ENCODE measurements at places on chromosomes 12 and 14.

- DNase-seq, result no peak
Measured at GRCh38 chr12:124082012-124082411, 109.0 kb downstream of the ZNF664 start.

DNA sequence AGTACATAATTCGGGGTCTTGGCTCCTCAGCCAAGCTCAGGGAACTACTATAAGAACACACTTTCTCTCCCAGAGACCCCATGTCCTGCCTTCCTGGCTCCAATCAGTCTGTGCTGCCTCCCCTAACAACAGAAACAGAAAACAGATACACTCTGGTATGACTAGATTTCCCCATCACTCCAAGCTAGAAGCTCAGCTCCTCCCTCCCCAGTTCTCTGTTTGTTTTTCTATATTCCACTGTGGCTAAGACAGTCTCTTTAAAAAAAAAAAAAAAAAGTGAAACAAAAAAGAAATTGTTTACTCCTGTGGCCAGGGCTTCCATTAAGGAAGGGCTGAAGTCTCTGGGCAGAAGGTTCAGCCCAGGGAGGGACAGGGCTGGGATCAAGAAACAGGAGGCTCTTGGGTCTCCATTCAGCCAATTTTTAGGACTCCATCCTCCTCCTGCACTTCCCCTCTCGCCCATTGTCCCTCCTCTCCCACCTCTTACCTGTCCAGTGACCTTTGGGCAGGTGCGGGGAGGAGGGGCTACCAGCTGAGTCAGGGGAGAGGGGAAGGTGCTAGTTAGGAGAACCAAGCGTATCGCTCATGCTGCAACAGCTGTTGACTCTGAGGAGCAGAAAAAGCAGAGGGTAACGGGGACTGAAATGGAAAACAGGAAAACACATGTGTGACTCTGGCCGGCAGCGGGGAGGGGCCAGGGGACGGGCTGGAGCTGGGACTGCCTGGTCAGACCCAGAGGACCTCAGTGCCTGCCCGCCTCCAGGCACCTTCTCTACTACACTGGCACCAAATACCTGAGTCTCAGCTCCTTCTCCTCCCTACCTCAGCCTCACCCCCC, 4.1 kb upstream of the SLC7A7 start:
- DNase-seq, result no peak

- no peak for DNase-seq
Measured at GRCh38 chr14:50479041-50479440, 53.3 kb downstream of the MAP4K5 start.

DNA sequence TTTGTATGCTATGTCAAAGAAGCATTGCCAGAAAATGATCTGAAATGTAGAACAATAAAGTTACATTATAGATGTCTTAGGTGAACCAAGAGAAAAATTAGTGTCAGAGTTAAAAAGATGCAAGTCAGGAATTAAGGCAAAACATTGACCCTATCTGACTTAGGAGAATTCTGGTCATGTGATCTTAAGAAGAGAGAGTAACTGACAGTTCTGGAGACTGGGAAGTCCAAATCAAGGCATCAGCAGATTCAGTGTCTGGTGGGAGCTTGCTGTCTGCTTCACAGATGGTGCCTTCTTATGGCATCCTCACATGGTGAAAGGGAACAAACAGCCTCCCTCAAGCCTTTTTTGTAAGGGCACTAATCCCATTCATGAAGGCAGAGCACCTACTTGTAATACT, 42.8 kb downstream of the BICD1 start:
- no peak for DNase-seq

DNA sequence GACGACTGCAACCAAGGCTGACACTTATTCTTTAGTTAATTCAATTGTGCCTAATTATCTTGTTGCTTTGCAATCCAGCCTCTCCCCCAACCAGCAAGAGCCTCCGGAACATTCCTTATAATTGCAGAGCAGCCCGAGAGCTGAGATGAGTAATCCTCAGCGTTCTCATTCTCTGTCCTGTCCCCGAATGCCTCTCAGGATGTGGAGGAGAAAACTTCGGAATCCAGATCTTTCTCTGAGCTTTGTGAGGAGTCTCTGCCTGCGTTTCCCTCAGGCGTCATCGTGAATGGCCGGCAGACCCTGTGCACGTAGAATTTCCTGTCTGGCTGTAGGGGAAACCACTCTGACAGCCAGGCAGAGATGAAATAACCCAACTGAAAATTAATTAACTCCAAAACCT, 160.5 kb upstream of the DIO3 start:
- no peak for DNase-seq

- no peak for DNase-seq
Measured at GRCh38 chr14:24959791-24960331, 90.1 kb downstream of the STXBP6 start.

DNA sequence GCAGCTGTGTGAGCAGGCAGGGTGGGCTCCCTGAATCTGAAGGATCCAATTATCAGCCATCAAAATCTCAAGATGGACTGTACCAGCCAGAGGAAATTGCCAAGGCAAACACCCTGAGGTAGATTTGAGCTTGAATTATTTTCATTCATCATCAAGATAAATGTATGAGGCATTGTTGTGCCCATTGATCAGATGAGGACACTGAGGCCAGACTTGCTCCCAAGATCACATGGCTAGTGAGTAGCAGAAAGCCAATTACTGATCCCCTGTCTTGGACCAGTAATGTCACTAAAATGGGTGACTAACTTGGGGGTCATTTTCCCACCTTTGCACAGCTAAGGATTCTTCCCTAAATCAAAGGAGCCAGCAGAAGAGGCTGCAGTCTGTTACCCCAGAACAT, 20.9 kb upstream of the CMKLR1 start:
- DNase-seq, result no peak

GRCh38 chr12:27237790-27238771, 6.0 kb upstream of the STK38L start:
- no peak for DNase-seq

DNA sequence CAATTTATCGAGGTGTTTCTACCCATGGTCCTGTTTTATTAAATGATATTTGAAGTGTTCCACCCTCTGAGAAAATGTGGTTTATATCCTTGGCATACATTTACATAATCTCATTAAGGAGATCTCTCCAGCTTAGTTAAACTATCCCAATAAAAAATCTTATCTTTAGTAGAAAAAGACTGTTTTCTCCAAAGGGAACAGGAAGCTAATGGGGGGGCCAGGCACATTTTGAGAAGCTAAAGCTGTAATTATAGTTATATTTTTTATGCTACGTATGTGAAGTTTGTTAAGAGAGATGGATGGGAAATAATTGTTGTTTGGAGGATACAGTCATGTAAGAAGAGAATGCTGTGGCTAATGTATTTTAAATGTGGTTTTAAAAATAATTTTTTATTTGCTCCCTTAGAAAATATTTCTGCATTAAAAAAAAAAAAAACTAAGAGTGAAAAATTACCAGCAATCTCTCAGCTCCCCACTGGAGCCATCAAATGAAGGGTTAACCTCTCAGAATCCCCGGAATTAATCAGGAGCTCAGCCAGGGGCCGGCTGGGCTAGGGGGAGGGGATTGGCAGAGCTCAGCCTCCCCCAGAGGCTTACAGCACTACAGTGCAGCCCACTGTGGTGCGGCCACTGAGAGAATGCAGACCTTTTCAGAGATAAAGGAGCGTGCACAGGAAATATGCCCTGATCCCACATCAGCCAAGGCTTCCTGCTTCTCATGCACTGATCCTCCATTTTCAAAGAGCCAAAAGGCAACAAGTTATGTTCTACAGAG, 185.8 kb downstream of the EGLN3 start:
- DNase-seq, result peak; percentile 69

DNA sequence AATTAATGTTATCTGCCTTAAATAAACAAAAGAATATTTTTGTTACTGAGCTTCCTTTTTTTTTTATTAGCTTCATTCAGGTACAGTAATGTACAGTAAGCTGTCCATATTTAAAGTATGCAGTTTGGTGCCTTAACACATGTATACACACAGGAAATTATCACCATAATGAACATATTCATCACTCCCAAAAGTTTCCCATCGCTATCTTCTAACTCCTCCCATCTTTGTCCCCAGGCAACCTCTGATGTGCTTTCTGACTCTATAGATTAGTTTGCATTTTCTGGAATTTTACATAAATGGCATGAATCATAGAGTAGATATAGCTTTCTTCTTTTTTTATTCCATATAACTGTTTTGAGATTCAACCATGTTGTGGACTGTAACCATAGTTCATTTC, 193.0 kb downstream of the TRHDE start:
- DNase-seq, result no peak

DNA sequence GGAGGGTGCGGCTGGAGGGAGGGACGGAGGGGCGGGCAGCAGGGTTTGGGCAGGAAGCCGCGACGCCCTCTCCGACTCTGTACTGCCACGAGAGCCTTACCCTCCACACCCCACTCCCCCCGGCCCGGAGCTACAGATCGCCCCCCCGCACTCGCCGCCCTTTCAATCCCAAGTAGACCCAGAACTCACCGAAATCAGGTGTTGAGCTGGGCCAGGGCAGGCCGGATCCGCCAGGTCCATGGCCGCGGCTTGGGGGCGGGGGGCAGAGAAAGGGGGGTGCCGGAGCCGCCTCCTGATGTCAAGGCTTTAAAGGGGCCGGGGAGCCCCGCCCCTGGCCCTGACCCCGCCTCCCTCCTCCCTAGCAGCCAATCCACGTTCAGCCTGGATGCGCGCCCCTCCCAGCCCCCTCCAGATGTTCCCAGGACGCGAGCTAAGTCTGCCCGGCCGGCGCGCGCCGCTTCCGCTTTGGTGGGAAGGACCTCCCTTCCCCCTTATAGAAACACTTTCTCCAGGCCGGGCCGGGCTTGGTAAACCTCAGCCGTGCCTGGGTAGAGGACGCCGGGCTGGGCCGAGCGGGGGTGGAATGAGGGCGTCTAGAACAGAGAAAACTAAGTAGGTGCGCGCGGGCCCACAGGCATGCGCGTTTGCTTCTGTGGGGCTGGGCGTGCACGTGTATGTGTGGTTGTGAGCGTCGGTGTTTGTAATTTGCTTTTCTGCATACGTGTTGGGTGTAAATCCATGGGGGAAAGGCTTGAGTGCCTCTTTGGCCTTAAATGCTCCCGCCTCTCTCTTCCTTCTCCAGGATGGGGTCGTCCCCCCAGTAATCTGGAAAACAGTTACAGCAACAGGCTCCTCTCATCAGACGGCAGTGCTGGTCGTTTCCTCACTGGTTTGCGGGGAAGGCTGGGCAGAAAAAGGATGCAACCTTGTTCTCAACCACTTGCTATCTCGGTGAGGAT, at the start of gene NCKAP5L:
Gene NCKAP5L, minus strand, starts transcription at position 281 of the 959 bp plus-strand sequence. CDS start 24,369 bp downstream, outside the sequence.
- DNase-seq, result peak; percentile 99

DNA sequence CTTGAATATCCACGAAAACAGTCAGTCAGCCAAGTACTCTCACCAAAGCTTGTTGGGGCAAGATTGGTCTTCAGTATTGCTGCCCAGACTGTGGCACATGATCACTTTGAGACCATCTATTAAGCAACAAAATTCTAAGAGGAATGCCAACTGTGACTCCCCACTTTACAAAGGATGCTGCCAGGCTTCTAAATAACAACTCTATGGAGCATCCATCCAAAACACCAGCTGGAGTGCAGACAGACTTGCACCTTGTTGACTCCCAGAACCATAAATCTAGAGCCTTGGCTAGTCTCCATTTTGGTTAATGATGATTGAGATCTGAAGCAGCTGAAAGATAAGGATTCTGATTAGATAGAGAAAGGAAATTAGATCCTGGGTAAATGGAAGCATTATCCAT, 132.8 kb downstream of the DIO2 start:
- no peak for DNase-seq

DNA sequence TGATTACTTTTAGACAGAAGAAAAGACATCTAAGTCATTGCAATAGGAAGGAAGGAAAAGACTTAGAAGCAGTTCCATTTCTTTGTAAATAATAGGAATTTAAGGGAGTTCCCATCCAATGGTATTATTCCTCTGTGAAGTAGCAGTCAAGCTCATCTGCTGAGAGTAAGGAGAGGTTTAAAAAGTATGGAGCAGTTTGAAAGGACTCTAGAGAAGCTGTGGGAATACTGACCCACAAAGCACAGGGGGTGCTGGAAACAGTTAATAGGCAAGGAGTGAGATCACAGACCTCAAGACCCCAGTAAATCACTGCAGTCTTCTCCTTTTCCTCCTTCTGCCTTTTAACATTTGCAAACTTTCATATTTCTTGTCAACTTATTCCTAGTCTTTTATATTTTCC, 428.5 kb downstream of the ADAMTS20 start:
- no peak for DNase-seq

DNA sequence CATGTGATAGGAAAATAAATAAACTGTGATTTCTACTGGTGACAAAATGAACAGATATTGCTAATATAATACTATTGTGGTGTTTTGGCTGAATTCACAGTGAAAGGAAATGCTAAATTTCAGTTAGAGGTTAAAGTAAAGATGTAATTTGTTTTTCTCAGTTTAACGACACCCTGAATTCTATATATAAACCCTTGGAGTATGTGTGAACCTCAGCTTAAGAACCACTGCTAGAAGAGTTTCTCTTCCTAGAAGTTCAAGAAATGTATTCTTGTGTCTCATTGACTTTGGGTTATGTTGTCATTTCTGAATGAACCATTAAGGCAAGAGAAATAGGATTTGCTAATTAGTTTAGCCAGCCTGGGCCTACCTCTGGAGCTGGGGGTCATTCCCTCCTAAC, 8.2 kb downstream of the FBXO34 start:
- no peak for DNase-seq

GRCh38 chr12:110600254-110600653, 13.7 kb upstream of the TCTN1 start:
- no peak for DNase-seq

DNA sequence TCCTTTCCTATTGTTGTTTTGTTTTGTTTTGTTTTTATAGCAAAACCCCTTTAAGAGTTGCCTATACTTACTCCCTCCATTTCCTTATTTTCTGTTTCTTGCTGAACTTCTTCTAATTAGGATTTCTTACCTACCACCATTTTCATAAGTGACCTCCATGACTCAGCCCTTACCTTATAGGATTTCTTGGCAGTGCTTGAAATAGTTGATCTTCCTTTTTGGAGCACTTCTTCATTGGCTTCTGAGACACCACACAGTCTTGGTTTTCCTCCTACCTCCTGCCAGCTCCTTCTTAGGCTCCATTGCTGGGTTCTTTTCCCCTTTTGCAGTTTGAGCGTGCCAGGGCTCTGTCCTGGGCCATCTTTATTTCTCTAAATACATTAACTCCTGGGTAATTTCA, 23.4 kb upstream of the EID3 start:
- no peak for DNase-seq

DNA sequence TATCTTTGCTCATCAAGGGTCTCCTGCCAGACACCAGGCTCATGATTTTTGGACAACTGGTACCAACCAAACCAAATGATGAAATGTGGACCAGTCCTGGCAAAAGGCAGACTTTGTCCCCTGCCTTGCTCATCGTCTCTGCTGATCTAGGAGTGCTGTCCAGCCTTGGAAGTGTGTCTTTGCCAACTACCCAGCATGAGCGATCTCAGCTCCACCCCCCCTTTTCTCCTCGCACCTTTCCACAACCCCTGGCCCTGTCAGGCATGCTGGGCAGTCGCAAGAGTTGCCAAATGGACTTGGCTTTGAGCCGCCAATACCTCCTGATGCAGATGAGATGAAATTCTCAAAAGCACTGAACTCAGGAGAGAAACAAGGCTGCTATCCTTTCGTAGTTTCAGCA, 174.3 kb downstream of the KCNA5 start:
- no peak for DNase-seq

GRCh38 chr12:122988612-122989212, 8.2 kb downstream of the ARL6IP4 start:
- DNase-seq, result no peak

Data from left forelimb (tissue), 1 donor.